Fibroblast of the aortic adventitia (primary cell): ENCODE measurements at places on chromosomes 12 and 14.
A peak's percentile ranks its signal among the peaks of the same experiment; 100 is the strongest.

GRCh38 chr14:81329640-81330381, 70.3 kb downstream of the STON2 start:
- no peak for DNase-seq

DNA sequence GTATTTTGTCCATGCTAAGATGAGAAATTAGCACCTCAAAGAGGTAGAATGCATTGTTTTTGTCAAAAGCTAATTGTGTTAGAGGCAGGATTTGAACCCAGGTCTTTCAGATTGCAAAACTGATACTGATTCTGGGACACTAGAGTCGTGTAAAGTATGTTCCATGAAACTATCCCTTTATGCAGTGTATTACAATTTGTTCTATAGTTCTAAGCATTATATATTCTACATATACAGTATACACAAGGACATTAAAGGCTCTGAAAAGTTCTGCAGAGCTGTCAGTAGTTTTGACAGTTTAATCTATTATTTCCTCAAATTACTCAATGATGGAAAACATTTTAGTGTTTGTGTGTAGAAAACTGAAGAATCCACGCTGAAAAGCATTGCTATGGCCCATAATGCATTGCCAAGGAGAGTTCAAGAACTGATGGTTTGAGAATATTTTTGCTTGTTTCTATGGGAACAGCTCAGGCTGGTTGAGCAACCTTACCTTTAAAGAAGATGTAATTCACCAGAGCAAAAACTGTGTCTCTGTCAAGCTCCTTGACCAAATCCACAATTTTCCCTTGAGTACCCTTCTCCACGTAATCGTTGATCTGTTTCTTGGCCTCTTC, 6.2 kb downstream of the SERPINA1 start:
- DNase-seq, result no peak

GRCh38 chr14:75726321-75726720, 65.3 kb downstream of the TTLL5 start:
- no peak for DNase-seq

GRCh38 chr12:49969027-49969426, 3.7 kb upstream of the AQP6 start:
- DNase-seq, result no peak

DNA sequence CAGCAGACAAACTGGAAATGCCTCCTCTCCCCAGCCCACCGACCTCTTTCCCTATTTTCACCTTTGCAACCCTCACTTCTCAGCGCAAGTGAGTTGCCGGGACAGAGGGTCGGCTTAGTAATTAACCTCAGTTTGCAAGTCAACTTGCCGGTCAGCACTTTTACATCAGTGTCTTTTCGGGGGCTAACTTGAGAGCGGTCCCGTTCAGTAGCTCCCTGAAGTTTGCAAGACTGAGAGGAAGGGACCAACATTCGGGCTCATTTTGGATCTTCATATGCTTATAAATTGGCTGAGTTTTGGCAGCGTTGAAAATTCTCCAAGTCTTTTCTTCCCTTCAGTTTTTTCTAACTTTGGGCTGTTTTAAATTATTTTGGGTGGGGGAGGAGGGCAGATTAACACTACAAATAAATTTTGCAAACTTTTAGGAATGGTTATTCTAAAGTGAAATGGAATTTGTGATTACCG, 846 bp downstream of the BRMS1L start:
- peak; percentile 23 for DNase-seq

- peak; percentile 62 for DNase-seq
Measured at GRCh38 chr12:21912318-21912717, 28.9 kb downstream of the ABCC9 start.

GRCh38 chr12:48164451-48164850, 7.1 kb upstream of the ASB8 start:
- no peak for DNase-seq
